ENCODE measurements at places on chromosomes 16 and 17. TPM values are rescaled to one million over a fixed set of nuclear protein-coding genes. Genes with fewer than 3 reads are reported as not detected.

DNA sequence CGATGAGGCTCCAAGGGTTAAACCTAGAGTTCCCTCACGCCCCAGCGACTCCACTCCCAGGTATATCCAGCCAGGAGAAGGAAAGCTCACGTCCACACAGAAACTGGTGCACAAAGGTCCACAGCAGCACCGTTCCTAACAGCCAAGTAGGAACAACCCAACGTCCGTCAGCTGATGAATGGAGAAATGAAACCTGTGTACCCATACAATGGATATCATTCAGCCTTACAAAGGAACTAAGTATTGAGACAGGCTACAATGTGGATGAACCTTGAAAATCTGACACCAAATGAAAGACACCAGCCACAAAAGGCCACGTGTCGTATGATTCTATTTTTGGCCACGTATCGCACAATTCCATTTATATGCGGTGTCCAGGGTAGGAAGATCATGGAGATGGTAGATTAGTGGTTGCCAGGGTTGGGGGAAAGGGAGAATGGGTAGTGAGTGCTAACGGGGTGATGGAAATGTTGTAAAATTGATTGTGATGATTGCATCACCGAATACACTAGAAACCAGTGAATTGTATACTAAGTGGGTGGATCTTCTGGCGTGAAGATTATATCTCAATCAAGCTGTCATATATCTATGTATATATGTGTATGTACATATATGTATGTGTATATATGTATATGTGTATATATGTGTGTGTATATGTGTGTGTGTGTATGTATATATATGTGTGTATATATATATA is 30.1 kb downstream of the NLRC3 start:
- no peak for DNase-seq

DNA sequence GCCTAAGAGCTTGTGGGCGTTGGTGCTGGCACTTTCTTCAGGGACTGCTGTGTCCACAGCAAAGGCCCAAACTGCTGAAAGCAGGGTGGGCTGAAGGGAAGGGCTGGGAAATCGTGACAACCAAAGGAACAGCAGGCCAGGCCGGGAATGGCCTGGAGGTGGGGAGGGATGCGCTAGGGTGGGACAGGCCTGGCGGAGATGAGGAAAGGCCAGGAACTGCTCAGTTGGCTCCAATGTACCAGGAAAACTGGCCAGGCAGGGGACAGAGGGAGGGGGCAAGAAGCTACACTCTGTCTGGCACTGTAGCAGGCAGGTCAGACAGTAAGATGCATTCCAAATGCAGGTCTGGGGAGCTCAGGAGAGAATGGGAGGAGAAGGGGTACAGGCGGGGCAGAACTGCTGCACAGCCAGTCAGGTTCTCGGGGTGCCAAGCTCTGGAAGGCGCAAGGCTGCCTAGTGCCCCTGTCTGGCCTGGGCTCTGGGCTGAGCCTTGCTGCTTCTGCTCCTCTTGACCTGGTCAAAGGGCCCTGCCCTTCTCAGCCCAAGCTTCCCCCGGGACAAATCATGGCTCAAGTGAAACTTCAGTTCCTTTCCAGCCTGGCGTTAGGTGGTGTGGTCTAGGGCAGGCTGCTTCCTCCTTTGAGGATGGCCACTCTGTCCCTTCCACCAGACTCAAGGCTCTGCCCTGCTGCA is 7.3 kb downstream of the PNMT start:
- DNase-seq = no peak

Gene FAM20A
- total RNA-seq = not detected

- no peak for DNase-seq
Observed at GRCh38 chr16:22671301-22672076, 142.5 kb upstream of the HS3ST2 start.

Gene TBX6
- total RNA-seq = under 0.01 TPM

- DNase-seq = no peak
Observed at GRCh38 chr17:35046245-35046644, 17.3 kb downstream of the RFFL start.

DNA sequence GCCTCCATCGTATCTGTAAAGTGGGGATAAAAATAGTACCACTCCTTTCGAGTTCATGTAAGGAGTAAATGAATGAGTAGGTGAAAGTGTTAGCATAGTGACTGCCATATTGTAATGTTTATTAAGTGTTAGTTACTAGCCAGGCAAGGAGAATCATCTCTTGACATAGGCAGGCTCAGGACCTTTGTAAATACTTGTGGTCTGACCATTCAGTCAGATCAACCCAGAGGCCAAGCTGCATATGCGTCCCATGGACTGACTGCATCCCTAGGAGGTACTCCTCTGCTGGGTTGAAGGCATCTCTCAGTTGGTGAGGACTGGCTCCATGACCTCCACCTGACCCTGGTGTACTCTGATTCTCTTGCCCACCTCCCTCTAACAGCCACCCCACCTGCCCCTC is 40.5 kb upstream of the CDRT4 start:
- no peak for DNase-seq

GRCh38 chr17:79050551-79050950 is 24.1 kb upstream of the ENGASE start:
- DNase-seq = no peak

GRCh38 chr16:89374393-89374960 is 115.9 kb downstream of the ANKRD11 start:
- DNase-seq = peak; percentile 38

Data from lung microvascular endothelial cell (primary cell).